ENCODE measurements at places on chromosomes 13 and 19.

DNA sequence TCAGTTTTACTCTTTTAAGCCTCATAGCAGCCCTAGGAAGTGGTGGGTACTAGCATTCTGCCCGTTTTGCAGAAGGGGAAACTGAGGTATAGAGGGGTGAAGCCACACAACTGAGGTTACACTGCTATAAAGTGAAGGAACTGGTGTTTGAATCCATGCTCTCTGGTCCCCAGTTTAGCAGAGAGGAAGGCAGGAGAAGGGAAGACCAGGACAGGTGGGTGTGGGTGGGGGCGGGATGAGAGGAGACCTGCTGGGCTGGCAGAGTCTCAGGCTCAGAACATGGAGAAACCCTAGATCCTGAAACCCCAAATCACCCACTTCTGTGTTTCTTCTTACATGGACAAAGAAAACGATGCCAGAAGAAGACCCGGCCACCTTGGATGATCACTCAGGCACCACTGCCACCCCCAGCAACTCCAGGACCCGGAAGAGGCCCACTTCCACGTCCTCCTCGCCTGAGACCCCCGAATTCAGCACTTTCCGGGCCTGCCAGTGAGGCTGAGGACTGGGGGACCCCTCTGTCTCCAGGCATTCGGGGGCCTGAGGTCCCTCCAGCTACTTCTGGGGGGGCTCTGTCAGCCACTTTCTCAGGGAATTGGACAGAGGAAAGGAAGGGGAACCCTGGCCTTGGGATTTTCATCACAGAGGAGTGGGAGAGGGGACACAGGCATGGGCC is 2.3 kb upstream of the CARM1 start:
- no peak for DNase-seq

- DNase-seq: no peak
Observed at GRCh38 chr13:104296286-104296685, 1230.1 kb upstream of the SLC10A2 start.

- no peak for DNase-seq
Observed at GRCh38 chr19:45063851-45064801, 12.2 kb downstream of the ZNF296 start.

DNA sequence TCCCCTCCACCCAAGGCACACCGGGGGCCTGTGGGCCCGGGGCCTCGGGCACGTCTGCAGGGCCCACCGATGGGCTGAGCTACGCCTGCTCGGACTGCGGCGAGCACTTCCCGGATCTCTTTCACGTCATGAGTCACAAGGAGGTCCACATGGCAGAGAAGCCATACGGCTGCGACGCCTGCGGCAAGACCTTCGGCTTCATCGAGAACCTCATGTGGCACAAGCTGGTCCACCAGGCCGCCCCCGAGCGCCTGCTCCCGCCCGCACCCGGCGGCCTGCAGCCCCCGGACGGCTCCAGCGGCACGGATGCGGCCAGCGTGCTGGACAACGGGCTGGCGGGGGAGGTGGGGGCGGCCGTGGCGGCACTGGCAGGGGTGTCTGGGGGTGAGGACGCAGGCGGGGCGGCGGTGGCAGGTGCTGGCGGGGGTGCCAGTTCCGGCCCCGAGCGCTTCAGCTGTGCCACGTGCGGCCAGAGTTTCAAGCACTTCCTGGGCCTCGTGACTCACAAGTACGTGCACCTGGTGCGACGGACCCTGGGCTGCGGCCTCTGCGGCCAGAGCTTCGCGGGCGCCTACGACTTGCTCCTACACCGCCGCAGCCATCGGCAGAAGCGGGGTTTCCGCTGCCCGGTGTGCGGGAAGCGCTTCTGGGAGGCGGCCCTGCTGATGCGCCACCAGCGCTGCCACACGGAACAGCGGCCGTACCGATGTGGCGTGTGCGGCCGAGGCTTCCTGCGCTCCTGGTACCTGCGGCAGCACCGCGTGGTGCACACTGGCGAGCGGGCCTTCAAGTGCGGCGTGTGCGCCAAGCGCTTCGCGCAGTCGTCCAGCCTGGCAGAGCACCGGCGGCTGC is 8.6 kb downstream of the ZNF784 start:
- DNase-seq: no peak

GRCh38 chr13:46641274-46642081 is 88.5 kb downstream of the LRCH1 start:
- no peak for DNase-seq

DNA sequence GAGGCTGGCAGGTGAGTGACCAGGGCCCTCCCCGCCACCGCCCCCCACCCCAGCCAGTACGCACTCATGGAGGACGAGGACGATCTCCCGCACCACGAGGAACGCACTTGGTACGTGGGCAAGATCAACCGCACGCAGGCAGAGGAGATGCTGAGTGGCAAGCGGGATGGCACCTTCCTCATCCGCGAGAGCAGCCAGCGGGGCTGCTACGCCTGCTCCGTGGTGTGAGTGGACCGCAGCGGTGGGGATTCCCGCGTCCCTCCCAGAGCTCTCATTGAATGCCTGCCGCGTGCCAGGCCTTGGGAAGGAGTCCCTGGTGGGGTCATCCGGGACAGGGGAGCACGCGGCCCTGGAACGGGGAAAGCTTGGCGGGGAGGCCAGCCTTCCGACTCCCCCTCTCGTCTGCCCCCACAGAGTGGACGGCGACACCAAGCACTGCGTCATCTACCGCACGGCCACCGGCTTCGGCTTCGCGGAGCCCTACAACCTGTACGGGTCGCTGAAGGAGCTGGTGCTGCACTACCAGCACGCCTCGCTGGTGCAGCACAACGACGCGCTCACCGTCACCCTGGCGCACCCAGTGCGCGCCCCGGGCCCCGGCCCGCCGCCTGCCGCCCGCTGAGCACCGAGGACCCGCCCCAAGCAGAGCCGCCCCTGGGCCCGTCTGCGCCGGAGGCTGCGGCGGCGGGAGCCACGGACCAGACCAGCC is 4.8 kb upstream of the IFI30 start:
- no peak for DNase-seq

- no peak for DNase-seq
Observed at GRCh38 chr19:53086949-53087348, 16.3 kb downstream of the ZNF160 start.
